ENCODE measurements at places on chromosomes 1 and 21.

GRCh38 chr1:236850077-236850979 is 55.2 kb downstream of the MTR start:
- no peak for DNase-seq

GRCh38 chr1:25799935-25800702 is at the start of gene SELENON:
Gene SELENON, plus strand, starts transcription at chr1:25800193. Its CDS starts 38 bp downstream, at chr1:25800231.
- DNase-seq = no peak

GRCh38 chr21:24903994-24904635 is 703.2 kb downstream of the MRPL39 start:
- no peak for DNase-seq

DNA sequence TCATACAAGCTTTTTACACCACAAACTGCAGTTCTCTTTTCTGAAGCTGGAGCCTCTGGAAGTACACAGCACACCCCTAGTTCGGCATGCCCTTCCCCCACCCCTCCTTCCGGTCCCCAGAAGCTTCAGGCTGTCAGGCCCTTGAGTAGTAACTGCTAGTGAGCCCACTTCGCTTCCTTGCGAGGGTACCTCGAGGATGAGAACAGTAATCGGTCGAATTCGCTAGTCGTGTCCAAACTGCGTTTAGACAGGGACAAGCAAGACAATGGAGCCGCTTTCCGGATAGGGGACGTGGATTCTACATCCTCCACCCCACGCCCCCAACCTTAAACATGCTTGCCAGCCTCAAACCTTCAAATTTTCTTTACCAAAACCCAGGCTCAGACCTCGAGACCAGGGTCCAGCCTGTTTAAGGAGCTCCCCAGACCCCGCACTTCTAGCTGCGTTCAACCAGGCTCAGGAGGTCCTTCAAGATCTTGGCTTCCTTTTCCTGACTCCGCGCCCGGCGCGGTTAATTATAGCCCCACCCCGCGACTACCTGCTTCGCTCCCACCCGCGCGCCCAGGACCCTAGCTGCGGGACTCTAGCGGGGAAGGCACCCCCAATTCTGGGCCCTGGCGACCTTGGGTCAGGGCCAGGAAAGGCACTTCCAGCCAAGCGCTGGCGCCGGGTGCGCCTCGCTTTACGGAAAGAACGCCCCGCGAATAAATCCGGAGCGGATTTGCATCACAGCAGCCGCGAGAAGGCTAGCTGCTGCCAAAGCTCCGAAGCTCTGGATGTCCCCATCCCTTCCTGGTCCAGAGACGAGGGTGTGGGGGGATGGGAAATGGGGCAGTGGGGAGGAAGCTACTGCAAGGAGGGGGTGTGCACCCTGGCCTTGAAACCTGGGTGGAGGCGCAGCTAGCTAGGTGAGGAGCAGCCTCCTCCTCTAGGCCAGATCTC is 8.1 kb upstream of the TSPAN1 start:
- DNase-seq = no peak

DNA sequence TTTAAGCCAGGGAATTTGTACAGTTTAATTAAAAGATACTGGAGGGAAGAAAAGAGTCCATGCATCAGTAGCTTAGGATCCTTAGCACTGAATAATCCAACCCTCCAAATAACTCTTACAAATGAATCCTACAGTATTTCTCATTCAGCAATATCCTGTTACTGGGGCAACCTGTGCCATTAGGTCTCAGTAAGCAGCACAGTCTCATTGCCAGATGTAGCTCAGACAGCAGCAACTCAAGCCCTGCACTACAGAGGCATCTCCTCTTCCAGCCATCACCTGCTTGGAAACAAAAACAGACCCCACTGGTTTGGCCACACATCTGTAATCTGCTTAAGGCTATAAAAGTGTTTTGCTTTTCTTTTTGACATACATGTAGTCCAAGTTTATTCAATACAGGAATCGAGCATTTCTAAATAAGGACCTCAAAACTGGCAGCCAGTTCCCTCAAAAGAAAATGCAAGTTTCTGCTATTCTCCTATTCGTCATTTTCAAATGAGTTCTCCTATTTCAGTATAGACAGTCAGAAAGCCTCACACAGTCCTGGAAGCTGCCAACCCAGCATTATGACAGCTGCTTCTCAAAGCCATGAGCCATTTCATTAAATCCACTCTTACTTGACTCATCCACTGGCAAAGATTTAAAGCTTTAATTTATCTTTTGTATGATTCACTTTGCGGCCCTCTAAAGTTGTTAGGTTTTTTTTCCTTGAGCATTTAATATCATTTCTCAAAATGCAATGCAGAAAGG is 129.0 kb downstream of the APP start:
- no peak for DNase-seq
